AG04449 (cell line): ENCODE measurements at places on chromosomes 6 and 20.

GRCh38 chr20:10239954-10240353, 21.3 kb downstream of the SNAP25 start:
- no peak for DNase-seq

DNA sequence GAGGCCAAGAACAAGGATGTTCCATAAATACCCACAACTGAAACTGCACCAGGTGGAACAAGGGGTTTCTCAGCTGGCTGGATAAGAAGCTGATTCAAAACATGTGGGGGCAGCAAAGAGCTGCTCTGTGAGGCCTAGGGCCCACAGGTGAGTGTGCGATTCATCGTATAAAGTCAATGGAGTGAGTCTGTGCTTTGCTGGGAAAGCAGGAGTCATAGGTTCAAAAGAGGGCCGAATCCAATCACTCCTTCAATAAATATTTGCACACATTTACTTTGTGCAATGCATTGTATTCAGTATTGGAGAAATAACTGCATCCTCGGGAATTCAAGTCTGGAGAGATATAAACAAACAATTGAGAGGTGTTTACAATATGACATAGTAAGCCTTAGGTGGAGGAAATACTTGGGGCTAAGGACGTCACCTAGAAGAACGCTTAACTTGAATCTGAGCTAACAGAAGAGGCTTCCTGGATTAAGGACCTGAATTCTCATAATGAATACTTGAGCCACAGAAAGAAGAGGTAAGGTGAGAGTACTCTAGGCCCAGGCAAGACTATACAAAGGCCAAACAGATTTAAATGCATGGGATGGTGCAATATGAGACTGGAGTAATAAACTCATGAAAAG, 83.7 kb upstream of the TMEM30A start:
- no peak for DNase-seq

DNA sequence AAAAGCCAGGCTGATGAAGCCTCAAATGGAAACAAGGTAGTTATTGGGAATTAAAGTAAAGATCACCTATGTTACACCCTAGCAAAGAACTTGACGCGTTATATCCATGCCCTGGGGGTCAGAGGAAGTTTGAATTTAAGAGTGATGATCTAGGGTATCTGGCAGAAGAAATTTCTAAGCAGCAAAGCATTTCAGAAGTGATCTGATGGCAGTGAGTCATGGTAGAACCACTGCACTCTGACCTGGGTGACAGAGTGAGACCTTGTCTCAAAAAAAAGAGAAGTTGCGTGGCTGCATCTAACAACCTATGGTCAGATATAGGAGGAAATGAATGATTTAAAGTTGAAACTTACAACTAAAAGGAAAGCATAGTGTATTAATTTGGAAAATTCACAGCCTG, 45.2 kb downstream of the SCP2D1 start:
- no peak for DNase-seq

DNA sequence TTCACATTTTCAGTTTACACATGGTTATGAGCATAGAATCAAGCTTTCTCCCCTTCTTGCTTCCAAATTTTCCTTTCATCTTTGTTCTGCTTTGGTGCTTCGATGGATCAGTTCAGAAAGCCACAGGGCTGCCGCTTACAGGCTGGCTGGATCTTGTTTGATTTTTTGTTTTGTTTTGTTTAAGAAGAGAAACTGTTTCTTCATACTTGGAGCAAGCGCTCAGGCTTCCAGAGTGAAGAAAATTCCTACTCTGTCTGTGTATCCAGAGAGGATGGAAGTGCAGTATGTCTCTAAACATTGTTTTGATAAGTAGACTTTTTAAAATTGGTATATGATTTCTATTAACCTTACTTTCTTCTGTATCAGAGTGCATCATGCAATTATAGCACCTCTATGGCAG, 66.9 kb downstream of the ARID1B start:
- DNase-seq, result no peak

- no peak for DNase-seq
These were observed 252.8 kb upstream of the CDH4 start for GRCh38 chr20:60999250-60999649.

DNA sequence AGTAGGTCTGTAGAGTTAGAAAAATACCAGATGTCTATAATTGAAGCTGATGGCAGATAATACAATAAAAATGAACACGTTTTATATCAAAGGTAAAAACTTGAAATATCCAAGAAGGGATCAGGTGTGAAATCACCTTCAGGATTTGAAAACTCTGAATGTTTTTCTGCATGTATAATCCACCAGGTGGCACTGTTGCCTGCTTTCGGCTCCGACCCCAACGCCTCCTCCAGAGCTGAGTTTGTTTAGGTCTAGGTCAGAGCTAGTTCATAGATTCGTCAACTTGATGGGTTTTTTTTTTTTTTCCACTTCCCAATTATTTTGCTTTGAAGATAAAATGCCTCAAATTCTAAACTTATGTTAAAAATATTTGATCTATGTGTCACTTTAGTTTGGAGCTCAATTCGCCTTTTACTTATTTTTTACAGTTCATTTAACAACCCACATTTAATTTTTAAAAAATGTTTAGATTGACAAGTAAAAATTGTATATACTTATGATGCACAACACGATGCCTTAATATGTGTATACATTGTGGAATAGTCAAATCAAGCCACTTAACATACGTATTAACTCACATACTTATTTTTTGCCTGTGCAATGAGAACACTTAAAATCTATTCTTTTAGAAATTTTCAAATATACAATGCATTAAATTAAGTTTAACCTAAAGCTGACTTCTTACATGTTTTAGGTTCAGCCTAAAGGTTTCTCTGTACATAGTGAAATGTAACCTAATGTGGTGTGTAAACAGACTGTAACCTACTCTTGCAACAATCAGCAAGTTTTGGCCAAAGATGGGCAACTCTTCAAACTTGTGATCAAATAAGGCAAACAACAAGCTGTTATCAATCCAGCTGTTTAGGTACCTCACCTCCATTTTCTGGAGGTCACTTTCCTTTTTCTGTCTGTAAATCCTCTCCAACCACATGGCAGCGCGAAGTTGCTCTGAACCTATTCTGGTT, 39.4 kb upstream of the ENPP4 start:
- peak; percentile 1 for DNase-seq

DNA sequence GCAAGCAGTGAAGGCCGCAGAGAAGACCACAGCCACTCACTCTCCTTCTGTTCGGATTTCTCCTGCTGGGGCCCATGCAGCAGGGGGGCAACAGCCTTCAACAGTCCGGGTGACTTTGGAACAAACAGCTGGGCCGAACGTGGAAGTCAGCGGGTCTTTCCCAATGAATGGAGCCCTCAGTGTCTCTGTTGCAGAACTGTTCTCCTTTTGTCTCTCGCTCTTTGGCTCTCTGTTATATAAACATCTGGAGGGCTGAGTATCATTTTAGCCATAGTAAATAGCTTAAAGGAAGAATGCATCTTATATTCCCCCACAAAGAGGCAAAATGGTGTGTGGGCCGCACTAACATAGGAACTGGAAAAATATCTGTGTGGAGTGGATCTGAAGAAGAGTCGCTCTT, 136.7 kb upstream of the RALGAPA2 start:
- no peak for DNase-seq

- DNase-seq, result peak; percentile 10
These were observed 231.9 kb downstream of the PKHD1 start for GRCh38 chr6:51855310-51856082.

- no peak for DNase-seq
These were observed 9.1 kb upstream of the TAGAP start for GRCh38 chr6:159053781-159054398.

GRCh38 chr6:122610690-122611455, 668 bp downstream of the PKIB start:
- no peak for DNase-seq

- no peak for DNase-seq
These were observed 54.9 kb downstream of the SESN1 start for GRCh38 chr6:109039795-109040194.

- no peak for DNase-seq
These were observed 753 bp upstream of the PERP start for GRCh38 chr6:138107752-138108592.

GRCh38 chr6:25275436-25275835, 3.7 kb upstream of the CARMIL1 start:
- DNase-seq, result no peak

DNA sequence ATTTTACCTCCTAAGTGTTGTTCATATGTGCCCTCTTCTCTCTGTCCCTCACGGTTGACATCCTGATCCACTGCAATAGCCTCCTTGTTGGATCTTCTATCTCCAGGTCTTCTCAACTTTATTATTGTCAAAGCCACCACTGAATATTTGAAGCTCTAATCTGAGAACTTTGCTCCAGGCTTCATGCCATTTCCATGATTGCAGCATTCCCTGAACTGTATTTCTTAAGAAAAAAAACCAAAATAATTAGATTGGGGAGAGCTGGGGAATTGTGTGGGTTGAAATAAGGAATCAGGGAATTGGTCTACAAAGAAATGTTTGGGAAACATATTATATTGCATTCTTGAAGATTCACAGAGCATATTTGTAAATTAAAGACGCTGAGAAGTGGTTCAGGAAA, 2.5 kb upstream of the STX7 start:
- DNase-seq, result no peak

GRCh38 chr6:4225161-4225872, 89.9 kb upstream of the ECI2 start:
- DNase-seq, result no peak

DNA sequence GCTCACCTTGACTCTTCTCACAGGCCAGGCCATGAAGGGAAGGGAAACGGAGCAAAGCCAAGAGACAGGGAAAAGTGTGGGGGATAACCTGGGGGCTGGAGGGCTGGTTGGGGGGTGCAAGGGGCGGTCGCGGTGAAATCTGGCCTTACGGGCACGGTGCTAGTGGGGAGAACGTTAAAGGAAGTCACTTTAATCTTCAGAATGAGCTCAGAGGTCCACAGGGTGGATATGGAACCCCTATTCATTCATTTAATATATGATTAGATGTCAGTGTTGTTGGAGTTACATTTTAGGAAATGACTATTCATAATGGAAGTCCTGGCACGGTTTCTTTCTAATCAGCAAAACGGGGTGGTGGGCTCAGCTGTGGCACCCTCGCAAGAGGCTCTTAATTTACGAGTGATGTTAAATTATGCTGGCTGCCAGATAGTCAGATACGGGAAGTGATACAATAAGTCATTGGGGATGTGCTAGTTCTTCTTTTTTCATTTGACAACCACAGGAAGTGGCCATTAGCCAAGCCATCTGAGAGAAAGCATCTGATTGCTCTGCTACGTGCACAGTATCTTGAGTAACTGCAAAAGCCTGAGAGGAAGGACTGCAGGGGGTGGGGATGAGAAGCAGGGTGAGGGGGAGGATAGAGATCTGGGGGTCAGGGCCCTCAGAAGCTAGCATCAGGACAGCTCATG, 253.0 kb downstream of the QKI start:
- no peak for DNase-seq

GRCh38 chr6:19434065-19434464, 403.1 kb upstream of the ID4 start:
- no peak for DNase-seq

DNA sequence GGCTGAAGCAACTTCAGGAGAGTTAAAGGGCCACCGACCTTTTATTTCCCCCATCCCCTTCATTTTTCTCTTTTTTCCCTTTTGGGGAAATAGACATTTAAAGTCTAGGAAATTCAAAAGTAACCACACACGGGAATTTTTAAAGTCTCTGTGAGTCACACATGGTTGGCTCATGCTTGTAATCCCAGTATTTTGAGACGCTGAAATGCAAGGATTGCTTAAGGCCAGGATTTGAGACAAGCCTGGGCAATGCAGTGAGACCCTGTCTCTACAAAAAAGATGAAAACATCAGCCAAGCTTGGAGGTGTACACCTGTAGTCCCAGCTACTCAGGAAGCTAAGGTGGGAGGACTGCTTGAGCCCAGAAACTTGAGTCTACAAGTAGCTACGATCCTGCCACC, 34.2 kb downstream of the KATNA1 start:
- DNase-seq, result no peak

GRCh38 chr20:62500237-62500864, 24.6 kb upstream of the GATA5 start:
- DNase-seq, result no peak

GRCh38 chr20:8154638-8155037, 22.6 kb downstream of the PLCB1 start:
- no peak for DNase-seq

GRCh38 chr6:139608466-139609261, 234.2 kb upstream of the CITED2 start:
- no peak for DNase-seq

DNA sequence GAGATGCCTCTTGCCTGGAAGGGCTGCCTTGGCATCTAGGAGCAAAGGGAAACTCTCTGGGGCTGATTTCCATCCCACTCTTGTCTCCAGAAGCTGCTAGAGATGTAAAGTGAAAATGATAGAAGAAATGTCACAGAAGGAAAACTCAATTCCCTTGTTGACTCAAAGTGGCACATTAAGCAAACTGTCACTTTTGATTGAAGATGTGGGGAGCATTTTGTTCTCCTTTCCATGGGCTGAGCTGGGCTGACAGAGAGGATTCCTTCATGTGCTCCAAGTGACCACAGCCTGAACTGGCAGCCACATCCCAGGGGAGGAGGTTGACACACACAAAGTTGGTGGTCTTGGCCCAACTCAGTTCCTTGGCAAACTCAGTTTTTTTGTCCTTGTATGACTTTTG, 9.8 kb downstream of the GPR31 start:
- DNase-seq, result no peak

DNA sequence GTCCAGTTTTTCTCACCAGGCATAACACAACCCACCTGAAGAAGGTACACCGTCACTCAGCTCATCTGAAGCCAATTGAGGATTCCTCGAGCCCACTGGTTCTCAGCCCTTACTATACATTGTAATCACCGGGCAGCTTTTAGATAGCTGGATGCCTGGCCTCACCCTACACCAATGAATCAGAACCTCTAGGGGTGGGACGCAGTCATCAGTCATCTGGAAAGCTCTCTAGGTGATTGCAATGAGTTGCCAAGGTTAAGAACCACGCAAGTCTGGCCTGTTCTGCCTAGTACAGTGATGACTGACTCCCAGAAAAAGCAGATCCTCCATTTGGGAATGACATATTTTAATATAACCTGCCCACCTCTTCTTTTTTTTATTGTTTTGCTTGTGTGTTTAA, 41.1 kb downstream of the MC3R start:
- no peak for DNase-seq

DNA sequence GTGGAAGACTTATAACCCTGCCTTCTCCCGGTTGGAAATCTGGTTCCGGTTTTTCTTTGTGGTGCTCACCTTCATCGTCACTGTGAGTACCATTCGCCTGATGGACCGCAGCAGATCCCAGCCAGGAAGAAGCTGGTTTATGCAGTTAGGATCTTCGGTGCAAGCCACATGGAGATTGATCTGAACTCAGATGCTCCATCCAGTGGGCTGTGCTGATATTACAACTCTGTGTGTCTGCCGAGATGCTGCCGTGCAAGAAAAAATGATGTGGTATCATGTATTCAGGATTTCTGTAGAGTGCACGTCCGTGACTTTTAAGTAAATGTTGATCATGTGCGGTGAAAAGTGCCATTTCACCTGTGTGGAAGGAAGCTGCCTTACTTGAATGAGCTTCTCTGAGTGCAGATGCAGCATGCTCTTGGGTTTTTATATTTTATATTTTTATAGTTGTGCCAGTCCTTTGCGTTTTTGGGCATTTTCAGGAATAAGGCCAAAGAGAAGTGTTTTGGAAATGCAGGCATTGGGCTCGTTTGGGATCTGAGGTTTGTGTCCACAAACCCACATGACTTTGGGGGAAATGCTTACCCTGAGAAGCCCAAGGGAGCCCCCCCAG, 39.2 kb downstream of the DYNLT1 start:
- peak; percentile 29 for DNase-seq

GRCh38 chr6:1856381-1856780, 246.7 kb downstream of the FOXC1 start:
- DNase-seq, result peak; percentile 54
